Uterus (tissue), 4 donors: ENCODE measurements at places on chromosomes 4 and X. TPM values are rescaled to one million over a fixed set of nuclear protein-coding genes. Genes with fewer than 3 reads are reported as not detected.

Gene TCEANC
- 7.2 TPM for total RNA-seq

Gene IL1RAPL2
- total RNA-seq = not detected

Gene TSPAN5
- total RNA-seq = 26.4 TPM

Gene PQBP1
- 90.7 TPM for total RNA-seq

Gene CYLC1
- not detected for total RNA-seq

Gene ASB11
- 0.30 TPM for total RNA-seq

Gene ADH6
- not detected for total RNA-seq

Gene CACNA1F
- total RNA-seq = 0.98 TPM

Gene RPS3A
- 2,740 TPM for total RNA-seq

Gene FBXW7
- total RNA-seq = 152 TPM
